ENCODE measurements at places on chromosomes 7 and 10.

GRCh38 chr7:68185631-68186456 is 1189.2 kb downstream of the TYW1 start:
- DNase-seq = no peak

DNA sequence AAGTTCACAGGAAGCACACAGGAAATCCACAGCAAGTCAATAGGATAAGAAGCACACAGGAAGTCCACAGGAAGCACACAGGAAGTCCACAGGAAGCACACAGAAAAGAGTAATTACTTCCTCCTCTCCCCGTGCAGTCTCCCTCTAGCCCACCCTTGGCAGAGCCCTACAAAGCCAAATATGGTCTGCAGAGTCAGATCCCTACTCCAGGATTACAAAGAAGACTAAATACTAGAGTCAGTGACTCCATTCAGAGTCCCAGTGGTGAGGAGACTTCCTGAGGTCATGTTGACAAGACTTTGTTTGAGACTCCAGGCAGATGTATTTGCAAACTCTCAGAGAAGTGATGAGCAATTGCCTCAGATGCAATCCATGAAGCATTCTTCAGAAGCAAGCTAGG is 398.6 kb upstream of the AUTS2 start:
- DNase-seq = no peak

DNA sequence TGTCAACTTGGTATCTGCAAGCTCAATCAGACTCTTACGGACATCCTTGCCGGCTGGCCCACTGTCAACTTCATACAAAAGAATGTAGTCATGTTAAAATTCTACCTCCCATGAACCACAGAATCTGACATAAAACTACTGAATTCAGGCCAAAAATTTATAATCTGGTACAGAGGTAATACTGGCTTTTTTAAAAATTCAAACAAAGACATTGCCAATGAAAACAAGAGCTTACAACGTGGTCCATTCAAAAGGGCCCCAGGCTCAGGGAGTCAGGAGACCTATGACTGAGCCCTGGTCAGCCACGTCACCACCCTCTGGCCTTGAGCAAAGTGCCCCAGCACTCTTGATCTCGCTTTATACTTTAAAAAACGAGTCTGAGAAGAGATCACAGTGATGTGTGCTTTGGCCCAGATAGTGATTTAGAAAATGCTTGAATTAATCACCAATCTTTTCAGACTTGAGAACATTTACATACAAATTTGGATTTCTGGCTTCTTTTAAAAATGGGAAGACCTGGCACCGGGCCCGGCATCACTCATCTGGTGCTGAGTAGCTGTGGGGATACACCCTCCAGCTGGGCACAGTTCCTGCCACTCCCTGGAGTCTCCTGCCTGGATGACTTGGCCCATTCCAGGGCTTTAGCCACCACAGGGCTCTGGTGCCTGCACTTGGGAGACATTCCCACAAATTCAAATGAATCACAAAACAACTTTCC is 94.1 kb downstream of the PIP4K2A start:
- peak; percentile 88 for DNase-seq

- no peak for DNase-seq
Measured at GRCh38 chr7:111903016-111903415, 303.2 kb downstream of the DOCK4 start.

DNA sequence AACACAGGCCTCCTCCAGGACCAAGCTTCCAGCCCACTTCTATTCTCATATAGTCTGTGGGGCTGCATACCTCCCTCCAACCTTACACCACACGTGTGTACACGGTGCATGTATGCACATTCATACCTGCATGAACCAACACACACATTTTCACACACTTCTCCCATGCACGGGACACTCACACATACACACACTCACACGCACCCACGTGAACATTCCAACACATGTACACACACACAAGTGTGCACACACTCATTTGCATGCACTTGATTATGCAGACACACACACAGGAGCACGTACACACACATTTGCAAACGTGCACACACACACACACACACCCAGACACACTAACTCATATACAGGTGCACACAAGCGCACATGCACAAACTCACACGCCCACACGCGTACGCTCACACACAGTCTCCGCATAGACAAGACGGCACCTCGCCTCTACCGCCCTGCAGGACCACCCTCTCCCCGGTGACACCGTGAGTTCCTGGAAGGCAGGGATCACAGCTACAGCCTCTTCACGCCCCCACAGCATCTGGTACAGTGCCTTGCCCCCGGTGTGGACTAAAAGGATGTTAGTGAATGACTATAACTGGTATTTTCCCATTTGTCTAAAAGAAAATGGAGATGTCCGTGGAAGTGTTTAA is 263.8 kb downstream of the PTPRN2 start:
- no peak for DNase-seq

DNA sequence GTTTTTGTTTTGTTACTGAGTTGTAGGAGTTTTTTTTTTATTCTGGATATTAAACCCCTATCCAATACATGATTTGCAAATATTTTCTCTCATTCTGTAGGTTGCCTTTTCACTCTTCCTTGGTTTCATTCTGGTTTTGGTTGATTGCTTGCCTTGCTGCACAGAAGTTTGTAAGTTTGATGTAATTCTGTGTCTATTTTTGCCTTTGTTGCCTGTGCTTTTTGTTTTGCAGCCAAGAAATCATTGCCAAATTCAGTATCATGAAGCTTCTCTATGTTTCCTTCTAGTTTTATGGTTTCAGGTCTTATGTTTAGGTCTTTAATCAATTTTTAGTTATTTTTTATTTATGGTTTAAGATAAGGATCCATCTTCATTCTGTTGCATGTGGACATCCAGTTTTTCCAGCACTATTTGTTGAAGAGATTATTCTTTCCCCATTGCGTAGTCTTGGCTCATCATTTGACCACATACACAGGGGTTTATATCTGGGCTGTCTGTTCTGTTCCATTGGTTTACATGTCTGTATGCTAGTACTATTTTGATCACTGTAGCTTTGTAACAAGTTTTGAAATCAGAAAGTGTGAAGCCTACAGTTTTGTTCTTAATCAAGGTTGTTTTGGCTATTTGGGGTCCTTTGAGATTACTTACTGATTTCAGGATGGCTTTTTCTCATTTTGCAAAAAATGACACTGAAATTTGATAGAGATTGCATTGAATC is 26.4 kb downstream of the BMPR1A start:
- no peak for DNase-seq

Measured in suprapubic skin (tissue), 4 donors.